Renal cortical epithelial cell (primary cell): ENCODE measurements at places on chromosomes 2 and 18.

DNA sequence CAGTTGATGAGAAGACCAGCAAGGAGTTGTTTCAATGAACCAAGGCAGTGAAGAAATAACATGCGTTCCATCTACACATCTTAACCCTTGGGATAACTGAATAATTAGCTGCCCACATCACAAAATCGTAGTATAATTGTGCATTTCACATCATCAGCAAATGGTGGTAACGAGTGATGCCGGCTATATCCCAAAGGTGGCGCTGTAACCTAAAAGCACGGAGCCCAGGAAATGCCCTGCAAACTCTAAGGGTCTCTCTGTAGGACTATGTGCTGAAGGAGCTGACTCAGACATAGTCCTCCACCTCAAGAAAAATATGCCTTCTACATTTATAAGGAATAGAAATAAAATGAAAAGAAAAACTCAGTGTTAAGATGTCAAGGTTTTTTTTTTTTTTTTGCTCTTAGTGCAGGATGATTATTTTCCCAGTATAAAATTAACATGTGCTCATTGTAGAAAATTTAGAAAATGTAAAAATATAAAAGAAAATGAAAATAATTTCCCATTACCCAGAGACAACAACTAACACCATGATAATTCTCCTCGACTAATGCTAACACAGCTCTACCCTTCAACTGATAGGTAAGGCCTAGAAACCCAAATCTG lies 23.1 kb upstream of the DSG3 start:
- peak; percentile 43 for DNase-seq

GRCh38 chr2:6922201-6922656 lies 5.0 kb downstream of the RNF144A start:
- peak; percentile 33 for DNase-seq

DNA sequence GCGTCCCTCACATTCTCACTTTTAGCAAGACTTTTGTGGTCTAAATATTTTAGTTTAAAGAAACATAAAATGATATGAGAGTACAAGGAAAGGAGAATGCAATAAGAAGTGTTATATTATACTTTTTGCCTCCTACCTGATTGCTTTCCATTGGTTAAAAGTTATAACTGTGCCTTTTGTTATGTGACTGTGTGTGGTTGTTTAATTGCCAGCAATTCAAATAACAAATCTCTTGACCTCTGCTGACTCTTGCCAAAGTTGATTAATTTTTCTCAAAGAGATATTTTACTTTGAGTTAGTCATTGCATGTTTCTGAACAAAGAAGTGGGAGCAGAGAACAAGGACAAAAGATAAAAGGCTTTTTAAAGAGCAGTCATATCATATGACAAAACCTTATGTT lies 599.5 kb downstream of the SUCLG1 start:
- DNase-seq = no peak

DNA sequence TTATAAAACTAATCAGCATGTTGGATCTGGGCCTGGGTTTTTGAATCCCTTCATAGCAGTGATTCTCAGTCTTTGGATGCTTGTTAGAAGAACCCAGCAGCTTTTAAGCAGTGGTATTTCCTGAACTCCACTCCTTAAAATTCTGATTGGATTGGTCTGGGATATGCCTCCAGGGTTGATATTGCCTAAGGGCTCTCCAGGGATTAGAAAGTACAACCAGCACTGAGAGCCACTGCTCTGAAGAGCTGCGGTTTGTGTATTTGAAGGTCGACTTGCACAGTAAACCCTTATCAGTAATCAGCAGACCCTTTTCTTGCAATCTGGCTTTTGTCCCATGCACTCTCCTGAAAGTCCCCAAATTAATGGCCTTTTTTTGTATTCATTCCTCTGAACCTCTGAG lies 17.0 kb upstream of the RBMS1 start:
- no peak for DNase-seq
